Activated T-cell treated with anti-CD3 and anti-CD28 coated beads for 4 hours (primary cell): ENCODE measurements at places on chromosomes 6 and 20.
A peak's percentile ranks its signal among the peaks of the same experiment; 100 is the strongest.

GRCh38 chr6:33095681-33096080, 19.9 kb downstream of the HLA-DPB1 start:
- no peak for DNase-seq

DNA sequence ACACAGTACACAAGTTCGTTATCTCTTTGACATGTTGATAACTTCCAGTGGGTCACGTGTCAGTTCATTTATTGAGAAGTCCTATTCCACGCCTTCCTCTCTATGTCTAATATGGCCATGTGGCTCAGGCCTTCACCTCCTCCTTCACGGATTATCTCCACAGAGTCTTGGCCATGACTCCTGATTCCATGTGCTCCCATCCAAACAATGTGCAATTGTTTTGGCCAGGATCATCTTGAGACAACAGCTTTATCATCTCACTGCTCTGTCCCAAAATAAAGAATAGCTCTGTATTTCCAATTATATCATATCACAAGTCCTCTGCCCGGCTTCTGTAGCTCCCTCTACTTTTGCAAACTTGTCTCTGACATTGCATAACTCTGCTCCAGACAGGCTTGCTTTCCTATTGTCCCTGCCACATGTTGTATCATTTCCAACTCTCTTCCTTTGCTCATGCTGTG, 11.1 kb upstream of the TXNDC5 start:
- DNase-seq, result no peak

DNA sequence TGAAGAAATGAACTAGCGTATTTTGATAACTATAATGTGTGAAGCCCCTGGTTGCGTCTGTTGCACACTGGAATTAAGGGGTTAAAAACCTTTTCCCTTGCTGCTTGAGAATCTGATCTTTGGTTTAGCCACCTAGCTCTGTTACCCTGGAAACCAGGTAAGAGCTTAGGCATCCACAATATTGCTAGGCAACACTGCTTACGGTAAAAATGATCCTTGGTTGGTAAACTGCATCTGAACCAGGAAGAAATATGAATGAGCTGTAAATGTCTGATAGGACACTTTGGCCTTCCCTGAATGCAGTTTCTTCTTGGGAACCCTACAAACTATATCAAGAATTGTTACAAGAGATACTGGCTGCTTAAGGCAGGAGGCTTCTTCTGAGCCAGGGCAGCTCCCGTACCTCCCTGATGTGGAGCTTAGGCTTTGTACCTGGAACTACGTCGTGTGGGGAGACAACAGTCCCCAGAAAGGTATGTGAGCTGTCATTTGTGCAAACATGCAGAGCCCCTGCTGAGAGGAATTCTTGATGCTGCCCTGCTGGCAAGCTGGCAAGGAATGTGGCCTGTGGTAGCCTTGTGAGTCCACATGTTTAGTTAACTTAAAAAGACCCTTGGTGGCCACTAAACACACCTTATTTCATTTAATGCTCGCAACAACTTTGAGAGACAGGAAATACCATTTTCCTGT, 18.4 kb downstream of the UBE3D start:
- DNase-seq, result no peak

DNA sequence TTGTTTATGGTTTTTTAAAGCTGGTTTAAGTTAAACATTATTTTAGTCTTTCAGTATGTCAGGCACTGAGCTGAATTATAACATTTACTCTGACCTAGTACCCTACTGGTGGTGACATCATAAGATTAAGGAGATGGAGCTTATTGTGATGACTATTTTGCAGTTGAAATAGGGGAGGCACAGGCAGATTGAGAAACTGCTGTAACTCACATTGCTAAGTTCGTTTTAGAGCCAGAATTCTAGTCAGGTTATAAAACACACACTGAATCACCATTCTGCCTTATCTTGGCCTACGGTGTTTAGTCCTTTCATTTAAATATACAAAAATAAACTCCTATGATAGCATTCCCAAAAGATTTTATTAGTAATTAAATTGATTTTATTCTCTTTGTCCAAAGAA, 584.1 kb downstream of the TFAP2A start:
- no peak for DNase-seq

- DNase-seq, result no peak
Measured at GRCh38 chr6:12163149-12163548, 127.0 kb upstream of the EDN1 start.

GRCh38 chr6:7134999-7135745, 27.4 kb downstream of the RREB1 start:
- DNase-seq, result no peak

DNA sequence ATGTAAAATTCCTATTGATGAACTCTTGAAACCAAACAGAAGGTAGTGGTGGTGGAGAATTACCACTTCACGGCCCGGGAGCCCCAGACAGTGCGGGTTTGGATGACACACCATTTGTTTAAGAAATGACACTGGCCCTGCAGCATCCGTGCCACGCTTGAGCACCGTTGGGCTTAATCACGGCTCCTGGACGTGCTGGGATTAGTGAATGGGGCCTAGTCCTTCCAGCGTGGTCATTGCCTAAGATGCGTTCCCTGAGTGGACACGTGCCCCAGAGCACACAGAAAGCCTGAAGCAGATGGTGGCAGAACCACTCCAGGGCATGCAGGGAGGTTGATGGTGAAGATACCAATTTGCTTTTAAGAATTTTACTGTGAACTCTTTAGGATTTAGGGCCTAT, 14.5 kb downstream of the STX16 start:
- DNase-seq, result no peak

DNA sequence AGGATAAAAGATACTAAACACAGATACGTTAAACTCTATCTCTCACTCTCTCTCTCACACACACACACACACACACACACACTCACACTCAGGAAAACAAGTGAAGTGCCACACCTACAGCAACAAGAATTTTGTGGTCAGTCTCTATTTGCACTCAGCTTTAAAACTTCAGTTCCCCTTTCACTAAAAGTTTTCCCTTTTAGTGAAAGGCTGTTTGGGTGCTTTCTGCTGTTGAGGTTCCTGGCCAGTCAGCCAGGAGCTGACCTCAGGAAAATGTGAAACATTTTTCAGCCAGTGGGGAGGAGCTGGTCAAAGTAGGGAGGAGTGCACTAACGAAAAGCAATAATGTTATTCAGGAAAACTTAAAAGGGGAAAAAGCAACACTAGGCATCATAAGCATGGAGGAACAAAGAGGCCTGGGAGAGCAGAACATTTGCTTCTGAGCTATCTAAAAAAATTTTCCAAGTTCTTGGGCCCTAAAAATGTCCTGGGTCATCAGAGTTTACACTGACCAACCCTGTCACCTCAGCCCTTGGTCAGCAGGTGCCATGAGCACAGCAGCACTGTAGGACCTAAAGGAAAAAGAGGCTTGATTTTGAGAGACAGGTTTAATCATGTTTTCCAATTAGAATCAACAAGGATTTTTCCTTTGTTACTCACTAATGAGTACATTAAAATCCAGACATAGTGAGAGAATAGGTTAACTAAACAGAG, 30.7 kb upstream of the NT5E start:
- no peak for DNase-seq

DNA sequence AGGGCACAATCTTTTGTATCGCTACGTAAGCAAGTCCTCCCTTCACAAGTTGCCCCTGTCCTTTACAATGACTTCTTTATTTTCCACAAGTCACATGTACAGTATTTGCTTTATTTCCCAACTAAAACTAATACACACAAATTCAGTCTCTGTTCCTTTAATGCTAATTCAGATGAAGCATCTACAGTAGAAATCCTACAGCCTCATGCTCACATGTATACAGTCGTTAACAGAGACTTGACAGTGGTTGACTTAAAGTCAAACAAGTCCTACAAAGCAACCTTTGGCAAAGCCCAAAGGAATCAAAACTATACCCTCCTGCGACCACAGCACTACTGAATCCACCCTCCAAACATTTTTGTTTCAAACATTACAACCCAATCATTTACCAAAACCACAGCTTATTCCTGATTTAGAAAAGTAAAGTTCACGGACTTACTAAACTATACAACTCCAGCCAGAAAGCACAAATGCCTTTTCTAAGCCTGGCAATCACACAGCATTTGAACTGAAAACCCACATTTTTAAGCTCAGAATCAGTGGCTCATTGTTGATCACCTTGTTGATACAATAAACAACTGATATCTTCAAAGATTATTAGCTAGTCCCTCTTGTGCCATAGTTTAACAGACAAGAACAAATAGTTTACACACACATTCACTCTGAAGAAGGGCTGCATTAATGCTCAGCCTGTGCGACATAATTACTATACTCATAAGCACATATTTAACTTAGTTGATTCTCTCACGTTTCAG, 70.9 kb upstream of the NHSL1 start:
- no peak for DNase-seq

DNA sequence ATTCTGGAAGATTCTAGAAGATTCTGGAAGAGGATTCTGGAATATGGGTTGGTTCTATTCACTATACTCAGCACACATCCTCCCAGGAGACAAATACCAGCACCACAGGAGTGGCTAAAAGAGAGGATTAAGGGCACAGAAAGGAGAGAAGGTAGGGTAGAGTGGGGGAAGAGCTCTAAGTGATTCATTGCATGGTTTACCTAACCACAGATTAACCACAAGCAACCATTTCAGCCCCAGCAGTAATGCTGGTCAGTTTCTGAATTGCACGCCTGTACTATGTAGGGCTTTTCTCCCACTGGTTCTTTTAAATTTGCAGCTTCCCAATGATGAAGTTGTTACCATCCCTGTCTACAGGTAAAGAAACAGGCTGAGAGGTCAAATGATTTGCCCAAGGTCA, 192.7 kb upstream of the PMEPA1 start:
- DNase-seq, result no peak

DNA sequence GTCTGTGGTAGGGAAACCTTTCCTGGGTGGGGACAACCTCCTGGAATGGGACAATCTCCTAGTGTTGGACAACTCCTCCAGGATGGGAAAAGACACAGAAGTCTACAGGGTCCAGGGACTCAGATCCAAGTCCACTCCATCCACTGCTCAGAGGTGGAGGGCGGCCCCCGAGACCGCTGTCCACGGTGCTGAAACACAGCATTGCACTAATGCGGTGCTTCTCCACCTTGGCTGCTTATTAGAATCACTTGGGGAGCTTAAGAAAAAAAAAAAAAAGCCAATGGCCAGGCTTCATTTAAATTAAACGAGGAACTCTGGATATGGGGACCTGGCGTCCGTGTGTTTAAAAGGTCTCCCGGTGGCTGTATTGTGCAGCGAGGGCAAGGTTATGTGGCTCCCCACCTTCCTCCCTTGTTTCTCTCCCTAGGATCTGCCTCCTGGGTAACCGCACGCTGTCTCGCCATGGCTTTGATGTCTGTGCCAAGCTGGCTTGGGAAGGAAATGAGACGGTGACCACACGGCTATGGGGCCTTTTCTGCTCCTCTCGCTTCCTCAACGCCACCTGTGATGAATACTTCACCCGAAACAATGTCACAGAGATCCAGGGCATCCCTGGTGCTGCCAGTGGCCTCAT, 12.0 kb downstream of the SLC12A5 start:
- DNase-seq, result peak; percentile 25

DNA sequence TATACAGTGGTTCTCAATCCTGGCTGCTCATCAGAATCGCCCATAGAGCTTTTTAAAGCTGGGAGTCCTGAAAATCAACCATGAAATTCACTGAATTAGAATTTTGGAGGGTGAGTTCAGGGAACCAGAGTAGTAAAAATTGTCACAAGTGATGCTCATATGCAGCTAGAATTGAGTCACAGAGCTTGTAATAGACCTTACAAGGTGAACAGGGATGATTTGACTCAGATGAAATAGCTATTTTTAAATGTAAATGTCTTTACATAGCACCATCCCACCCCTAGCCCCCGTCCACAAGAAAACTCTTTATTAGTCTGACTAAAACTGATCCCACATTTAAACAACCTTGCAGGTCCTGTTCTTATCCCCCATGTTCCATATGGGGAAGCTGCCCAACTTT, 531.7 kb downstream of the LMBRD1 start:
- no peak for DNase-seq

DNA sequence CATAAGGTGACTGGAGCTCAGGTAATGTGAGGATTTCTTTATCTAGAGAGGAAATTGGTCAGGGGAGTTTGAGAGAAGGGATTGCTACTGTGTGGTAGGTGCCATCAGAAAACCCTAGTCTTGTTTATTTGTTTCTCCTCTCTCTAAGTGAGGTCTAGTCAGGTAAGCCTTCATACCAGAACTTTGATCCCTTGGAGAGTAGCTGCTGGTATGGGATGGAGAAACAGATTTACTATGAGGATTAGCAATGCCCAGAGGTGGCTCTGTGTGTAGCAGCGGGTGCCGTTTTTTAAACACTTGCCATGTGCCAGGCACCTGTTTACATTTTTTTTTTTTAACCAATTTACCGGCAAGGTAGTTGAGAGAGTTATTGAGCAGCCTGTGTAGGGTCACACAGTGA, 19.5 kb downstream of the CMTR1 start:
- DNase-seq, result no peak

GRCh38 chr20:61295682-61296628, 43.9 kb downstream of the CDH4 start:
- DNase-seq, result no peak

DNA sequence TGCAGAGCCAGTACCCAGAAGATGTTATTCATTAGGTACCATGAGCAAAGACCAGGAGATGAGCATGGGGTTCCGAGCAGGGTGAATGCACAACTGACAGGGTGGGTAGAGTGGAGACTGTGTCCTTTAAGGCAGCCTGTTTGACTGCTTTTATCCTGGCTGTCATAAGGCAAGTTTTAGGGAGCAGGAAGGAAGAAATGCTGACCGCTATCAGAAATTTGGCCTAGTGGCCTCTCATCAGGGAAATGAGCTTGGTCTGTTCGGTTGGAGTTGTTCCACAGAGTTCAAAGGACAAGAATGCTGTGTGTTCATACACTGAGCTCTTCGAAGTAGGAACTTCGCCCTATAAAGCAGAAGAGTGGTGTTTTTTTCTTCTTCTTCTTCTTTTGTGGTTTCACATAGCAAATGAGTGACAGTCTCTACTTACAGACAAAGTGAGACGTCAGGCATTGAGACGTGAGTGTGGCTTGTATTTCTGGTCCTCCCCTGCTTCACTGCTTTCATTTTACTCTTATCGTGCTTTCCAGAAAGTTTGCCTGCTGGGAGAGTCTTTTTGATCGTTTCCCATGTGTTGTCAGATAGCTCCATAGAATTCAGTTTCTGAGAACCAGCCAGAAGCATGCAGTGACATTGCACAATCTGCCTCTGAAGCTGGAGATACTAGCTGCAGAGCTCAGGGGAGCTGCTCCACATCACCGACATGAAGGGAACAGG, at the start of gene CASS4:
Gene CASS4 (plus strand): TSS at position 502 of the 714 bp plus-strand sequence. CDS start 199 bp downstream, at position 701.
- no peak for DNase-seq

DNA sequence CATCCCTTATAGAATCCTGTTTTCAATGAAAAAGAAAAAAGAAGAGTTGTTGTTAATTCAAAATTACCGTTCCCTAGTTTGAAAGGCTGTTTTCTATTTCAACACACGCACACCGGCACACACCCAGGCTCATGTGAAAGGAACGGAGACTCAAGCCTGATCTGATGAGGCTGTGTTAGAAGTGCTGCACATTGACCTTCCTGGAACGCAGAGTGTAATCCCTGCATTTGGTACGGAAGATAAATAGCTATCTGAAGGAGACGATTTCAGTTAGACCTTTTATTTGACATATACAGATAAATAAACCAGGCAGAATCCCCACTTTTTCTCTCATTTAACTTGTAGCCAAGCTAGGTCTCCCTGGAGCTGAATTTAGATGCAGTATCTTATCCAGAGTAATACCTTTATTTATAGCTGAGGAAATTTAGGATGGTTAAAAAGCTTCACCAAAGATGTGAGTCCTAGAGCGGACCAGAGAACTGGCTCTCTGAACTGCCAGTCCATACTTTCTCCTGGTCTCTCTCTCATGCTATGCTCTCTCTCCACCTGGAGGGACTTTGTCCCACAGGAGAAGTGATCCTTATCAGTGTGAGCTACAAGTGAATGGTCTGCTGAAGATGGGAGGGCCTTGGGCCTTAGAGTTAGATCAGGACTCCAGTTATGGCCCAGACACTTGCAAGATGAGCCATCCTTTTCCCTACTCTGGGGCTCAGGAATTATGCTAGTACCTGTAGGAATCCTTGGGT, 30.6 kb downstream of the MAP3K4 start:
- no peak for DNase-seq
